ENCODE measurements at places on chromosomes 4 and X.

- DNase-seq: no peak
Measured at GRCh38 chrX:106263817-106264216, 95.7 kb downstream of the PWWP3B start.

- DNase-seq: no peak
Measured at GRCh38 chr4:39563346-39563847, 36.2 kb upstream of the UGDH start.

GRCh38 chr4:165217325-165217724, 10.0 kb downstream of the KLHL2 start:
- no peak for DNase-seq

DNA sequence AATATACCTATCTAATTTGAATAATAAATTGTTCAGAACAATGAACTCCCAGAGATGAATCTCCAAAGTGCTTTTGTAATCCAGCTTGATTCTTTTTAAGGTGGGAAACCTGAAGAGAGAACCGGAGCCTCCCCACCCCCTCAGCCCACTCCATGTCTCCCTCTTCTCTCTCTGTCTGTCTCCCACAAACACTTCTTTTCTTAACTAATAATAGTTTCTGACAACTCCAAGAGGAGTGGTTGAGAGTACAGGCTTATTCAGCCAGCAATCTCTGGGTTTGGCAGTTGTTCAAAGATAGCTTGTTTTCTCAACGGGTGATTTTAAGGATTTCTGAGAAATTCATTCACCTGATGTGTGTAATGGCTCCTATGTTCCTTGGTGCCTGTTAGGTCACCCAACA, 23.4 kb downstream of the PPP4R3C start:
- no peak for DNase-seq

- DNase-seq: no peak
Measured at GRCh38 chr4:152374153-152374552, 161.7 kb downstream of the FBXW7 start.

- no peak for DNase-seq
Measured at GRCh38 chrX:38652934-38653442, 91.6 kb downstream of the TSPAN7 start.

DNA sequence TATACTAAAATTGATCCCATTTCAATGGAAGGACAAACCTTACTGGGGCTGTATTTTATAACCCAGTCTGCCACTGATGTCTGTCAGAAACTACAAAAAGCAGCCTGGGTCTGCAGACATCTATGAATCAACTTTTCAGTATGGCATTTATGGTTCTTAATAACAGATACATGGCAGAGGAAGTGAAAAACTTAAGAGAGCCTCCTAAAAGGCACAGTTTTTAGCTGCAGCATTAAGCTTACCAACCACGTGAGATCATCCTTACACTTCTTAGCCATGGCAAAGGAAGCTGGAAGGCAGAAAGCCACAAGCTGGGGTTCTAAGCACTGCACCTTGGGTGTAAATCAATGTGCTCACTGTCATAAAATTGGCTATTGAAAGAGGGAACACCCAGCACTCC, 16.6 kb upstream of the UGT2B17 start:
- no peak for DNase-seq

All from aorta (tissue), 5 donors.